GM06990 (cell line): ENCODE measurements at places on chromosomes 1 and 21.

DNA sequence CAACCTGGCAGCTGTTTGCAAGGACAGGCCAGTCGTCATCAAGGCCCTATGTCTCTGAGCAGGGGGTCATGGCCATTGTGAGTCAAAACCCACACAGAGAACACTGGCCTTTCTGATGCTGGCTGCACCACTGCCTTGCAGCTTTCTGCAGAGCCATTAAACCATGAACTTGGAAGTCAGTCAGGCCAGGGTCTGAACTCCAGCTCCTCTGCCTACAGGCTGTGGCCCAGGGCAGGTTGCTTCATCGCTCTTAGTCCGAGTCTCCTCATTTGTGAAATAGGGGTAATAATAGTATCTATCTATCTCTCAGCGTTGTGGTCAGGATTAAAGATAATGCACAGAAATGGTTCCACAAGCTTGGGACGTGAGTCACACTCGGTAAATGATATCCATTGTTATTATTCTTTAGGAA is 35.8 kb upstream of the HIVEP3 start:
- DNase-seq: no peak

- no peak for DNase-seq
Observed at GRCh38 chr1:205542367-205542766, 37.9 kb downstream of the CDK18 start.

GRCh38 chr1:61287734-61288133 is 205.4 kb downstream of the NFIA start:
- no peak for DNase-seq

DNA sequence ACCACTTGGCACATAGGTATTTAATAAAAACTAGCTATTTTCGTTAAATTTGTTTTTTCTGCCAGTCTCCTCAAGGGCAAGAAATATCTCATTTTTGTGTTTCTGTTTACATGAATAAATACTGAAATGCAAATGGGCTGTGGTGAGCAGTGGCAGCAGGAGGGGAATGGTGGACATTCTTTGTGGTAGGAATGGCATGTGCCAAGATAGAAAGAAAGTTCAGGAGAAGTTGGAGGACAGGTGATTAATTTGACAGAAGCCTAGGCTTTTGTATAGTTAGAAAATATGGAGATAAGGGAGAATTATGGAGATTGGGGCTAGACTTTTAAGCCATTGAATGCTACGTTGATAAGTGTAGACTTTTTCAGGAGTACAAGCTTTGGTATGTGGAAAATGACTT is 8.6 kb downstream of the RAP1A start:
- DNase-seq: no peak
